DMS53 (cell line): ENCODE measurements at places on chromosomes 11 and 22.
A peak's percentile ranks its signal among the peaks of the same experiment; 100 is the strongest.

DNA sequence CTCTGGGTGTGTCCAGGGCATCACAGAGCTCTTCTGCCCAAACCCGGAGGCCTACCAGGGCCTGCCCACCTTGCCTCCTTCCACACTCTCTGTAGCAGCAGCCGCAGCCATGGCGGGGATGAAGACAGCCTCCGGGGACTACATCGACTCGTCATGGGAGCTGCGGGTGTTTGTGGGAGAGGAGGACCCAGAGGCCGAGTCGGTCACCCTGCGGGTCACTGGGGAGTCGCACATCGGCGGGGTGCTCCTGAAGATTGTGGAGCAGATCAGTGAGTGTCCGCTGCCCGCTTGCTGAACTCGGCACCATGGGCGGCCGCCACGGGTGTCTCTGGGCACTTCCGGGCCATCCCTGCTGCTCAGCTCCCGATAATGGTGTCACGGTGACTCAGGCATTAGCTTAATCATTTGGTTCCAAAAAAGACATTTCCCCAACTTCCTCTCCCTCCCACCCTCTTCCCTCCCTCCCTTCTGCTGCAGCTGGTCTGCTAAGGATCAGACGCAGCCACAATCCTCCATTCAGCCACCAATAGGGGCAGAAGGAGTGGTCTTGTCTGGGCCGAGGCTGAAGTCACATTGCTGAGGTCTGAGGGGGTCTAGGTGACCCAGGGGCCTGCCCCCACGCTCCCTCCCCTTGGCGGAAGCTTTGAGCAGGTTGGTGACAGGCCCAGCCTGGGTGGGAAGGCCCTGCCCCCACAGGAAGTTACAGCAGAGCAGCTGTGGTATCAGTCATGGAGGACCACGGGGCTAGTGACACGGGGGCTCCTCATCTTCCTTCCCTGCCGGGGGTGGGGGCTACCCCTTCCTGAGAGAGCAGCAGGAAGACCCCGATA is 950 bp downstream of the FERMT3 start:
- DNase-seq: no peak

DNA sequence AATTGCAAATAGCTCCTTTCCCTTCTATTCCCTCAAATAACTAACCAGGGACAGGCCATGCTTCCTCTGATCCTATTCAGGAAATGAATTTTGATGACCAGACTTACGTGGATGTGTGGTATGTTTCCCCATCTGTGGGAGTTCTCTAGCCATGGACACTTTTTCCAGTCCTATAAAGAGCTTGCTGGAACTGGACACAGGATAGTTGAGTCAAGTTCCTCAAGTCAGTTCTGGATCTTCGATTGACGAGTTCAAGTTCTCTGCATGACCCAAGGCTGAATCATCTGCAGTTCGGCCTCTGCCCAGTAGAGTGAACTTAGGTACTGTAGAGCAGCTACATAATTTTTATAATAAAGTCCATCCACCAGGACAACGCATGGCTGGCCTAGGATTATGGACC is 52.7 kb upstream of the CCND1 start:
- DNase-seq: peak; percentile 14

DNA sequence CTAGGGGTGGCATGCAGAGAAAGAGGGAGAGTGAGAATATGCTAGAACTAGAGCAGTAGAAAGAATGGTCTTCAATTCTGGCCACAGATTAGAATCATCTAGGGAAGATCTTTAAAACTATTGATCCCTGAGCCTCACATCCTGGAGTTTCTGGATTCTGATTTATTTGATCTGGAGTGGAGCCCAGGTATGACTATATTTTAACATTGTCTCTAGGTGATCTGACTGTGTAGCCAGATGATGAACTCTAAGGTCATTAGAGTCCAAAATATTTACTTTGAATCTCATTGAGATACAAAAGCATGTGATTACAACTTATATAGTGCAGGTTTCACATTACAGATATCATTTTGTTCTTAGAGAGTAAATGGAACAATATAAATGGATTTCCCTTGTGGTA is 79.7 kb downstream of the FDX1 start:
- DNase-seq: no peak

DNA sequence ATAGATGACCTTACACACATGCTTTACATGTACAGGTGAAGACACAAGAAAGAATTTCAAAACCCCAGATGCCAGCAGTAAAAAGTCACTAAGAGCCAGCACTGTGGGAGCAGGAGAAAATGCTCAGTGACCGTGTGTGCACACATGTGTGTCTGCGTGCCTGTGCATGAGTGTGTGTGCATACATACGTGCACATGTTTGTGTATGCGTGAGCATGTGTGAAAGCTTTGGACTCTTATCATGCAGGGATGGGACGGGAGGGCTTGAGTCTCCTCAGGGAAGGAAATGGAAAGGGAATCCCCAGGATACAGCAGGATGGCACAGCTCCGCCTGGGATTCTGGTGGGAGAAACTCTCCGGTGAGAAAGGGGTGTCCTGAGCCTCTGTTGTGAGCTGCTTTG is 121.5 kb upstream of the B3GAT1 start:
- DNase-seq: no peak

- no peak for DNase-seq
These were observed 45.9 kb downstream of the MN1 start for GRCh38 chr22:27755521-27756211.

- no peak for DNase-seq
These were observed 17.4 kb downstream of the CTSC start for GRCh38 chr11:88320149-88320559.

DNA sequence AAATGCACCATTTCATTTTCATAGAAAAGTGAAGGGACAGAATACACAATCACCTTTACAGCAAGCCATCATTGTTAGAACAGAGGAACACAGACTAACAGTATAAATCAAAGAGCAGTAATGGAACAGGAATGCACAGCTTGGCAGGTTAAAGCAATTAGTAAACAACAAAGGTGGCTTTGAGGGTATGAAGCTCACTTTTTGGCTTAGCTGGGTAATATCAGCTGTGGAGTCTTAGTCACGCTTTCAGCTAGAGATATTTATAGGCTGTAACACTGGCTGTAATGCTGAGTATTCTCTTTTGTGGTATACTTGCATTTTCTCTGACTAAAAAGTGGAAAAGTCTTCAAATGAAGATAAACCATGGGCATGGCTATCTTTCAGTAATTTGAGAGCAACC is 1780.5 kb downstream of the LRRC4C start:
- no peak for DNase-seq

GRCh38 chr22:35739076-35739930 is 21.6 kb downstream of the APOL5 start:
- no peak for DNase-seq

DNA sequence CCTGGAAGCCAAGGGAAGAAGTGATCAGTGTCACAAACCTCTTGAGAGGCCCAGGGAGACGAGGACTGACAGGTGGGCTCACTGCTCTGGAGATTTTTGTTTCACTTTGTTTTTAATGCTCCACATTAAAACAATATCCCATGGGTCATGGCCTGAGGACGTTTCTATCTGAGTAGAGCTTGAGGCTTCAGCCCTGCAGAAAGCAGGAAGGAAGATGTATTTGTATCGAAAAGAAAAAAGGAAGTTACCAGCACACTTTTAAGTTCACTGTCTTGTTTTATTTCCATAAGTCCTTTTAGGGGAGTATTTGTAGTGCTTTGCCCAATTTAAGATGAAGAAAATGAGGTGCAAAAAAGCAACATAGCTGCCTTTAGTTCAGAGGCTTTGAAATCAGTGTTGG is 191.1 kb downstream of the GRIK4 start:
- no peak for DNase-seq

GRCh38 chr11:134124660-134125451 is 56.0 kb downstream of the JAM3 start:
- DNase-seq: no peak

GRCh38 chr22:18157714-18158028 is 7.7 kb downstream of the USP18 start:
- no peak for DNase-seq

DNA sequence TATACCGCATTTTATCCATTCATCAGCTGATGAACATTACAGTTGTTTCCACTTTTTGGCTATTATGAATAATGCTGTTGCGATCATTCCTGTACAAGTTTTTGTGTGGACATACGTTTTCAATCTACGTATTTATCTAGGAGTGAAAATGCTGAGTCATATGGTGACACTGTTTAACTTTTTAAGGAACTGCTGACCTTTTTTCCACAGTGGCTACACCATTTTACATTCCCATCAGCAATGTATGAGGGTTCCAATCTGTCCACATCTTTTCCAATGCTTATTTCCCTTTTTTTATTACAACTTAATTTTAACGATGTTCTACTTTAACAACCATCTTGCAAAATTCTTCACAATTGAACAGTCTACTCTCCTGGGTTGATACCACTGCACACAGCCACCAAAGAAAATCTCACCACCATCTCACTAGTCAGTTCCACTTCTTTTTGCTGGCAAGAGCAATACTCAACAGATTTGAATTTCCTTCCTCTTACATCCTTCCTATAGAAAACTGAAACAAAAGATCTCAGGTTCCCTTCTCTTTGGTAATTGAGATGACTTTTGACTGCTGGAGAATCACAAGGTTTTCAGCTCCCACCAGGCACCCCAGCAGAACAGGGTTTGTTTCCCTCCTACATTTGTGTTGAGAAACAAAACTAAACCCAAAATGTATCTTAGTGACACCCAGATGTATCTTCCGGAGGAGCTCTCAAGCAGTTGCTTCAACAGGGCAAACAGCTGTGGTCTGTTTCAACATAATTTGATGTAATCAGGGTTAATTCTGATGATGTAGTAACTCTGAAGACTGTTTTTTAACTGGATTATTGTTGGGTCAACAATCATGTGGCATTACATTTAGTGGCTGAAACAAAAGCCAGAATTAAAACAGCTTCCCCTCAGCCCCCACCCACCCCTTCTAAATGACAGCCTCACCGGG is 7.0 kb upstream of the GAB2 start:
- DNase-seq: no peak

DNA sequence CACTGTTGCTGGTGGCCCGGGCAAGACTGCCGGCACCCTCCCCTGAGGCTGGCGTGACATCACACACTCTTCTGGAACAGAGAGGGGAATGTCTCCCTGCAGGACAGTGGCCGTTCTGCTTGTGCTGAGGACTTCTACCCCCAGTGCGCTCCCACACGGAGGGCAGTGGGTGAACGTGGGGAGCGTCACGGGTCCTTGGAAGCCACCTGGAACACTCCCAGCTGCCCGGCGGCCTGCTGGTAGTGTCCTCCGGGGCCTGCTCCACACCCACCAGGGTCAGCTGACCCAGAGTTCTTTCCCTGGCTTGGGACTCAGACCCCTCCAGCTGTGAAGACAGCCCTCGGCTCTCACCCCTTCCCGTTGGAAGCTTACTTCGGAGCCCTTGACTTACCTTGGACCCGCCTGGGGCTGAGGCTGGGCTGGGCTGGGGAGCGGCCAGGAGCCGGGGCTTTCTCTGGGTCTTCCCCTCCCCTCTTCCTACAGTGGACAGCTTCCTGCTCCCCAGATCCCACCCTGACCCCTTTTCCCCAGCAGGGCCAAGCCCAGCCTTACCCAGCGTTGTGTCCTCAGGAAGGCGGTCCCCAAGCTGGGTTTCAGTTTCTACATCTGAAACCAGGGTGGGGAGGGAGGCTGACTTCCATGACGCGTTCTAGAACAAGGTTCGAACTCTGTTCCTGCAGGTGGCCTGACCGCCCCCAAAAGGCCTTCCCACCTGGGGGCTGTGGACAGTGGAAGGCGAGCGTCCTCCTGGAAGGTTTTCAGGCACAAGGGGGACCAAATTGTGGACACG is 14.8 kb upstream of the GAL start:
- DNase-seq: no peak

- DNase-seq: no peak
These were observed 98.3 kb downstream of the FBXO7 start for GRCh38 chr22:32572741-32573500.

- no peak for DNase-seq
These were observed 45.0 kb downstream of the LARGE1 start for GRCh38 chr22:33875316-33875715.

DNA sequence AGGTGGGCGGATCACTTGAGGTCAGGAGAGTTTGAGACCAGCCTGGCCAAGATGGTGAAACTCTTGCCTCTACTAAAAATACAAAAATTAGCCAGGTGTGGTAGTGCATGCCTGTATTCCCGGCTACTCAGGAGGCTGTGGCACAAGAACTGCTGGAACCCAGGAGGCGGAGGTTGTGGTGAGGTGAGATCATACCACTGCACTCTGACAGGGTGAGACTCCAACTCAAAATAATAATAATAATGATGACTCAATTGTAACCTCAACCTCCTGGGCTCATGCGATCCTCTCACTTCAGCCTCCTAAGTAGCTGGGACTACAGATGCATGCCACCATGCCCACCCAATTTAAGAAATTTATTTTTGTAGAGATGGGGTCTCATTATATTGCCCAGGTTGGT is 15.6 kb upstream of the CHRNA10 start:
- DNase-seq: no peak

- DNase-seq: no peak
These were observed 27.3 kb downstream of the INTS4 start for GRCh38 chr11:77967121-77967520.

GRCh38 chr11:108654994-108655631 is 9.8 kb upstream of the DDX10 start:
- peak; percentile 78 for DNase-seq

DNA sequence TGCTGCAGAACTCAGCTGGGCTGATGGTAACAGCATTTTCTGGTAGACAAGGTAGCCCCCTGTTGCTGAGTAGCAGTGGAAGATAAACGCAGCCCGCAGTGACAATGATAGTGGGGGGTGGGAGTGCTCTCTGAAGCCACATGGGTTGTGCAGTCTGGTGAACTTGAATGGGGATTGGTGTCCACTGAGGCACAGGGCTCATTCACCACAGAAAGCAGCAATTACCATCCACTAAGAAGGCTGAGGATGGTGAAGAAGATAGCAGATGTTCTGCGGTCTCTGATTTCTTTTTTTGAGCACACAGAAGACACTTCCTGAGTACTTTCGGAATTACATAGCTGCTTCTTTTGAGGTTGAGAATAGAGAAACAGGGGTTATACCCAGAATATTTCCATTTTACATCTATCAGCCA is 150.3 kb downstream of the LRRC4C start:
- DNase-seq: no peak

DNA sequence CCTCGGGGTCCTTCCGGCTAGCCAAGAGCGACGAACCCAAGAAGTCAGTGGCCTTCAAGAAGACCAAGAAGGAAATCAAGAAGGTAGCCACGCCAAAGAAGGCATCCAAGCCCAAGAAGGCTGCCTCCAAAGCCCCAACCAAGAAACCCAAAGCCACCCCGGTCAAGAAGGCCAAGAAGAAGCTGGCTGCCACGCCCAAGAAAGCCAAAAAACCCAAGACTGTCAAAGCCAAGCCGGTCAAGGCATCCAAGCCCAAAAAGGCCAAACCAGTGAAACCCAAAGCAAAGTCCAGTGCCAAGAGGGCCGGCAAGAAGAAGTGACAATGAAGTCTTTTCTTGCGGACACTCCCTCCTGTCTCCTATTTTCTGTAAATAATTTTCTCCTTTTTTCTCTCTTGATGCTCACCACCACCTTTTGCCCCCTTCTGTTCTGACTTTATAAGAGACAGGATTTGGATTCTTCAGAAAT is 1.9 kb upstream of the GCAT start:
- no peak for DNase-seq

DNA sequence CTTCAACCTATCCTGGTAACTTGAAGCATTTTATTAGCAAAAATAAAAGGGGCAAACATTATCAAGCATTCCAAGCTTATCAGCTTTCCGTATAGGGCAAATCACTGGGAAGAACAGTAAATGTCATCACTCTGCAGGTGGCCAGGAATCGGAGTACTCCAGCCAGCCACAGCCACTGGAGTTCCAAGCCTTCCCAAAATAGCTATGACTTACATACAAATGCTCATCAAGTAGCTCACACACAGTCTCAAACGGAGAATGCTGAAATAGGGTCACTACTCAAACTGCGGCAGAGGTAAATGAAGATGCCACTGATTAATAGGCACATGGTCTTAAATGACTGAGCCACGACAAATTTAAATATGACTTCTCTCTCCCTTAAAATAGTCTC is 2.1 kb downstream of the USP28 start:
- DNase-seq: no peak
